ENCODE measurements at places on chromosomes 2 and 18.

DNA sequence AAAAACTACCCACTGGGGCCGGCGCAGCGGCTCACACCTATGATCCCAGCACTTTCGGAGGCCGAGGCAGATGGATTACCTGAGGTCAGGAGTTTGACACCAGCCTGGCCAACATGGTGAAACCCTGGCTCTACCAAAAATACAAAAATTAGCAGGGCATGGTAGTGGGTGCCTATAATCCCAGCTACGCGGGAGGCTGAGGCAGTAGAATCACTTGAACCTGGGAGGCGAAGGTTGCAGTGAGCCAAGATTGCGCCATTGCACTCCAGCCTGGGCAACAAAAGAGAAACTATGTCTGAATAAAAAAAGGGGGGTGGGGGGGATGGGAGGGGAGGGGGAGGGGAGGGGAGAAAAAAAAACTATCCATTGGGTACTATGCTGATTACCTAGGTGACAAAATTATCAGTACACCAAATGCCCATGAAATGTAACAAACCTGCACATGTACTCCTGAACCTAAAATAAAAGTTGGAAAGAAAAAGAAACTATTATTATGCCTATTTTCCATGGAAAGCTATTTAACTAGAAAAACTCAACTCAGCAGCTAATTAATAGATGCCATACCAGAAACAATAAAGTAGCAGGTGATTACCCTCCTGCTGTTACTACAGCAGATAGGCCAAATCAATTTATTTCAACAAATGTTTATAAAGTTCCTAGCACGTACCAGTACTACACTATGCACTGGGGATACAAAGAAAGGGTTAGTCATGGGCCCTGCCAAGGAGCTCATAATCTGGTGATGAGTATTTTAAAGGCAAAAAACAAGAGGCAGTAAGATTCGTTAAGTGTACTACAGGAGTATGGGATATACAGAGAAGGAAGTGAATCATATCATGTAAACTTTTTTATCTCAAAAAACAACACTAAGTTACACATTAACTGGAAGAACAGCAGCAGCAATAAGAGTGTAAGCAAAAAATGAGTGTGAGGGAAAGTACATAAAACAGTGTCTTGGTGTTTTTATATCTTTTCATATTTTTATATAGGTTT is 112.8 kb upstream of the SLC39A10 start:
- peak; percentile 76 for DNase-seq

GRCh38 chr2:181046833-181047232 is 66.4 kb downstream of the UBE2E3 start:
- no peak for DNase-seq

DNA sequence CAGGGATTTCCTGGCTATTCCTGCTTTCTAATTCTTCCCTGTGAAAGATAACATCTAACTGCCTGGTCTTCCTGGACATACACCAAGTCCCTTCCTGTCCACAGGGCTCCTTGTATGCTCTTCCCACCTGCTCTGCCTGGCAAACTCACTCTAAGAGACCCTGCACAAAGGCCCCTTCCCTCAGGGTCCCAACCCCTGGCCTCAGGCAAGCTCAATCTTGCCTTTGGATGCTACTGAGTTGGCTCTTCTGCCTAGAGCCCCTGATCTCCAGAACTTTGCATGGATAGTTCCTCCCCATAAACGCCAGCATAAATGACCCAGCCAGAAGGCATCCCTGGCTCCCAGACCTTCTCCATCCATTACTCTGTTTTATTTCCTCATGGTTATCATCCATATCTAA is 98.3 kb upstream of the OTOS start:
- DNase-seq: no peak

- DNase-seq: no peak
Measured at GRCh38 chr2:74593826-74594772, 39.6 kb downstream of the DOK1 start.

DNA sequence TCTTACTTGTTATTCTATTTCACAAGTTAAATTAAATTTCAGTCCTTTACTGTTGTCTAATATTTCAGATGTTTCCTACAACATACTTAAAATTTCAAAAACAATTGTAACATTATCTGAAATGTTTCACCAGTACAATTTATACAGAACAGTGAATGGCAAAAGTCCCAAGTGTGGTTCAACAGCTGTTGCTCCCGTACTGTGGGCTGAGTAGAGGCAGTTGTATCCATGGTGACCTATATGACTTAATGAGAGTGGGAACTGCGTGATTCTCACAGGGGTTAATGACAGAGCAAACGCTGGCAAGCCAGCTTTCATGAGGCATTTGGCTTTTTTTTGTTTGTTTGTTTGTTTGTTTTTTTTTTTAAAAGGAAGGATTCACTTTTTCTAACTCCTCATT is 5.3 kb upstream of the PLCL1 start:
- no peak for DNase-seq

DNA sequence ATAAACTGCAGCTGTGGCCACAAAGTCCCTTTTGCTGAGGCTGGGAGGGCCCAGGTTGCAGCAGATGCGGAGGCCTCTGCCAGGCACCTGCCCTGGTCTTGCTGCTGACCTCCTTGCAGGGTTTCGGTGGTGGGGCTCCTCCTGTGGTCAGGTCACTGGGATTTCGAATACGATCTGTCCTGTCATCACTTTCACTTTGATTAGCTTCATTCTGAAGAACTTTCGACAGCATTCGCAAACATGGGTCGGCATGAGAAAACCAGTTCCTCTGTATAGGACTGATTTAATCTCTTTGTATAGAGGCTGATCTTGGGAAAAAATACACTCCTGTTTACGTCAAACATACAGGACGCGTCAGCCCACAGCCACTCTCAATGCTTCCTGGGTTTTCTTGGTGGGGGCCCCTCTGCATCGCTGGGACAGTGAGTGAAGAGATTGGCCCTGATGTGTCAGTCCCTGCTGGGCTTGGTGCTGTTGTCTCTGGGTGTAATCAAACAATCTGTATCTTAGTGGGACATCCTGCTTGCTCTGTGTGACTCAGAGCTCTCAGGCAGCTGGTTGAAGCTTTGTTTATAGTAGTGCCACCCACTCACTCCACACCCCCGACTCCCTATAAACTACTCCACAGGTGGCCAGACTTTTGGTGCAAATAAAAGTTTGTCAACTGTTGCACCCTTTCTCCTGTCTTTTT is 209.4 kb upstream of the CXCR4 start:
- peak; percentile 16 for DNase-seq

GRCh38 chr2:186950694-186951093 is 101.7 kb upstream of the ZSWIM2 start:
- DNase-seq: peak; percentile 18

- DNase-seq: peak; percentile 50
Measured at GRCh38 chr2:222652491-222653255, 3.2 kb downstream of the FARSB start.

GRCh38 chr2:186407611-186408010 is 78.4 kb upstream of the ZC3H15 start:
- DNase-seq: no peak

GRCh38 chr2:171271971-171272436 is 111.3 kb upstream of the TLK1 start:
- DNase-seq: peak; percentile 81

- DNase-seq: peak; percentile 45
Measured at GRCh38 chr18:66560094-66560493, 43.8 kb downstream of the CDH19 start.

- DNase-seq: no peak
Measured at GRCh38 chr18:68772268-68772667, 25.6 kb upstream of the CCDC102B start.

DNA sequence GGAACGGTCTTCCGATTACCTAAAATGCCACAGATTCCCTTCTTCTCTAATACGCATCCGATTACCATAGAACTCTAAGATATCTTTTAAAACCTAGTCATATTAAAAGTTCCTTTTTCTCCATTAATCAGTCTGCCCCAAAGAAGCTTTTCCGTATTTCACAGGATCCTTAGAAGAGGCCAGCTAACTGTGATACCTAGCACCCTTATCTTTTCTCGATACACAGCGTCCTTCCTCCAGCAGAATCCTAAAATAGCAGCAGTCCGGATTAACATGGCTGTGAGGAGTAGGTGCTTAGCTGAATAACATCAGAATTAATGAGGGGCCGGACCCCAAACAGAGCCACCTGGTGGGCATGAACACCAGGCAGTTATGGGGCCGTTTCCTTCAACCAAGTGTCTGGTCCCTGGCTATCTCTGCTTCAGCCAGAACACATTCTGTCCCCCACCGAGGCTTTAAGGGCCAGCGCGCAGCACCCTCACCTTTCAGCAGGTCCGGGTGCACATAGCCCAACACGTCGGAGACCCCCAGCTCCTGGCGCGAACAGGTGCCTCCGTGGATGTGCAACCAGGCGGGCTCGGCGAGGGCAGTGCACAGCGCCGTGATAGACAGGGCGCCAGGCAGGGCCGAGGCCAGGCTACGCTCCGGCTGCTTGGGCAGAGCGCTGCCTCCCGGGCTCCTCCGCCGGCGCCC is 995 bp downstream of the TMEM127 start:
- no peak for DNase-seq

DNA sequence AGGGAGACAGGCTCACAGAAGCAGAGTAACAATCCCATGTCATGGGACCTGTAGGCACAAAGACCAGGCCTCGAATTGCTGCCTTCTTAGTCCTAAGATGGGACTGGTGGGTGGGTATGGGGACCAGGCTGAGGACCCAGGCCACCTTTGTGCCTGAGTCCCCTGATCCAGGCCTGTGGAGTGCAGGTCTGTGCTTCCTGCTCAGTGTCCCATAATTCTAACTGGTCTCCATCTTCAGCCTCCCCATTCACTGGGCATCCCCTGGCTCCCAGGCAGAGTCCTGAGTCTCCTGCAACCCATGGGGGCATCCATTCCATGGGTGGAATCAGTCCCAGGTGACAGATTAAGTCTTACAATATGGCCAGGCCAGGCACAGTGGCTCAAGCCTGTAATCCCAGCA is 83.9 kb downstream of the SMAD7 start:
- no peak for DNase-seq

DNA sequence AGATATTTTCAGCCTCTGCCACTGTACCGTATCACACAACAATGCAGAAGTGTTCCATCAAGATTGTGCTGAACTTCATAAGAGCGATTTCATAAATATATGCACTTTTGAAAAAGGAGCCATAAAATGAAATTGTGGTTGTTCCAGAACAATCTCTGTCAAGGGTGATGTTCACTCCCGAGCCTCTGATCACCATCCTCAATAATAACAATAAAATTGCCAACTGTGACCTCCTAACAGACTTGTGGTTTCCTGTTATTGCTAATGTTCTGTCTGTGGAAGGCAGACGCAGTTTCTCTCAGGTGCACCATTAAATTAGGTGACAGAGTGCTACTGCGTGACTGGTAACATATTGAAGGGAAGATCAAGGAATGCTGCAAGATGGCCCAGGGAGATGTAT is 383.7 kb downstream of the SOCS6 start:
- no peak for DNase-seq

DNA sequence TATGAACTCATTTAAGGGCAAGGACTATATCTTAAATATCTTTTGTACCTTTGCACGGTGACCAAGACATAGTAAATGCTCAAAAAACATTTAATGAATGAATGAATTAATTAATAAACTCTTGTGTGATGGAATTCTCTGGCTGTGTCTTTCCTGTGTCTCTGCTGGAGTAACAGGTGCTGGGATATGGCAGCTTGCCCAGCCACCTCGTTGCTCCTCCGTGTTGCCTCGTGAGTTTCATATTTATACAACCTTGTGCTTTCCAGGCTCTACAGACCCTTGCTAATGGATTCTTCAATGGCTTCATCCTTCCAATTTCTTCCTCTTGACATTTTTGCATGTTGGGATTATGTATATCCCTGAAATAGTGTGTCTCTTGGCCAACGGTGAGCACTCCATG is 30.4 kb downstream of the CTAGE1 start:
- no peak for DNase-seq

GRCh38 chr18:48850822-48851598 is 99.8 kb downstream of the SMAD7 start:
- no peak for DNase-seq

GRCh38 chr18:2948038-2948437 is 64.9 kb downstream of the LPIN2 start:
- DNase-seq: no peak

Data from LoVo (cell line).